Natural killer cell (primary cell): ENCODE measurements at places on chromosomes 1 and 21.
A peak's percentile ranks its signal among the peaks of the same experiment; 100 is the strongest.

DNA sequence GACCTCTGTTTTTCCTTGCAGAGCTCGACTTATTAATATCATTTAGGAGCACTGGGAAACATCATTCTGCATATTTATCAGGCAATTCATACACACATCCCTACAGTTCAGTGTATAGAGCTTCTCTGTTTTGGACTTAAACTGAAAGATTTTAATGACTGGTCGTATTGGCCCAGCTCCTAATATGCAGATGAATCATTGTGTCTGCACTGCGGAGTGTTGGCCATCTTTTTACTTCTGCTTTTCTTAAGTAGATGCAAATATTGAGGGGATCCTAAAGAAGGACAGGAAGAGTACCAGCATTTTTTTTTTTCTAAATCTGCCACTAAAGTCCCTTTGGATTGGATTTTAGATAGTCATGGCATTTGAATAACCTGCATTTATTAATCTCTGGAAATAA is 154.8 kb downstream of the BACH1 start:
- no peaks in the 10 kb centered on the region for H3K27me3 ChIP-seq
- H3K4me3 ChIP-seq: no peak overlapping the region
- no peak overlapping the region for H3K27ac ChIP-seq

DNA sequence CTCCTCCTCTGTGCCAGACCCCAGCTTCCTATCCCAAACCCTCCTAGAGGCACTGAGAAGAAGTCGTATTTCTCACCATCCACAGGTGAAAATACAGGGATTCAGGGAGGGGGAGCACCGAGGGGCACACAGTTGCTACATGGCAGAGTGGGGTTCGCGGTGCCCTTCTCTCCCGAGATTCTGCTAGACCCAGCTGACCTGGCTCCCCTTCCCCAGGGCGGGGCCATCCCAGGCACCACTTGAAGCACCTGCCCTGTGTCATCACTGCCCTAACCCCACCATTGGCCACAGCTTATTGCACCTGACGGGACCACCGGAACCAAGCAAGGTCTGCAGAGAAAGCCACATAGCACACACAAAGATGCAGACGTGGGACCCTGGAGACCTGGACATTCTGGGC is 30.5 kb downstream of the SDC3 start:
- no peaks in the 10 kb centered on the region for H3K36me3 ChIP-seq
- no peak overlapping the region for H3K27ac ChIP-seq
- H3K4me3 ChIP-seq: no peak overlapping the region
- no peak for DNase-seq

DNA sequence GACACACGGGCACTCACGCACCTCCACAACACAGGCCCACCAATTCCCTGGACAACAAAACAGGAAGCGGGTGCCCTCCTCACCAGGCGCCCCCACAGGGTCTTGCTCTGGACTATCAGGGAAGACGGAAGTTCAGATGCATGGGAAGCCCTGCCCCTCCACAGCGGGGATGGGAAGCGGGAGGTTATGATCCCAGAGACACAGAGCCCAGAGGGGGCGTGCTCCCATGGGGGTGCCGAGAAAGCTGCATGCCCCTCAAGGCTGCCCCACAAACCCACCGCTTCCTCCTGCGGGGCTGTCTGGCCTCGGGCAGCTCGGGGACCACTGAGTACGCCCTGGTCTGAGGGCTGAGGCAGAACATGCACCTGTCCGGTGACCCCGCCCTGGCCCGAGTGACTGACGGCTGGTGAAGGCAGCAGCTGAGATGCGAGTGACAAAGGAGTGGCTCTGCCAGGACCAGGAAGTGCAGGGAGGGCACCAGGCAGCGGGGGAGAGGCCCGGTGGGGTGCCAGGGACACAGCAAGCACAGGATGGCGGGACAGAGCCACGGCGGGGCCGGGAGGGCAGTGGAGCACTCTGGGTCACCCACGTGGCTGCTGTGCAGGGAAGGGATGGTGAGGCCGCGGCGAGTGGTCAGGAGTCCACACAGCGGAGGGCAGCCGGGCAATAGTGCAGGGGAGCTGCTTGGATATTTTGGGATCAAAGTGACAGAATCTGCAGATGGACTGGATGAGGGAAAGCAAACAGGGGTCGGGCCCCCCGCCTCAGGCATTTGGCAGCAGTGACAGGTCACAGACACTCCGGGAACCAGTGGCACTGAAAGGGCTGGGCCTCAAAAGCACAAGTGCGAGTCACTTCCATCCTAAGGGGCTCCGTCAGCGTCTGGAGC is 18.6 kb downstream of the NADK start:
- no peak overlapping the region for H3K4me3 ChIP-seq
- H3K36me3 ChIP-seq: peaks cover 52% of the 10 kb centered on the region
- peaks cover 26% of the 10 kb centered on the region for H3K4me1 ChIP-seq

DNA sequence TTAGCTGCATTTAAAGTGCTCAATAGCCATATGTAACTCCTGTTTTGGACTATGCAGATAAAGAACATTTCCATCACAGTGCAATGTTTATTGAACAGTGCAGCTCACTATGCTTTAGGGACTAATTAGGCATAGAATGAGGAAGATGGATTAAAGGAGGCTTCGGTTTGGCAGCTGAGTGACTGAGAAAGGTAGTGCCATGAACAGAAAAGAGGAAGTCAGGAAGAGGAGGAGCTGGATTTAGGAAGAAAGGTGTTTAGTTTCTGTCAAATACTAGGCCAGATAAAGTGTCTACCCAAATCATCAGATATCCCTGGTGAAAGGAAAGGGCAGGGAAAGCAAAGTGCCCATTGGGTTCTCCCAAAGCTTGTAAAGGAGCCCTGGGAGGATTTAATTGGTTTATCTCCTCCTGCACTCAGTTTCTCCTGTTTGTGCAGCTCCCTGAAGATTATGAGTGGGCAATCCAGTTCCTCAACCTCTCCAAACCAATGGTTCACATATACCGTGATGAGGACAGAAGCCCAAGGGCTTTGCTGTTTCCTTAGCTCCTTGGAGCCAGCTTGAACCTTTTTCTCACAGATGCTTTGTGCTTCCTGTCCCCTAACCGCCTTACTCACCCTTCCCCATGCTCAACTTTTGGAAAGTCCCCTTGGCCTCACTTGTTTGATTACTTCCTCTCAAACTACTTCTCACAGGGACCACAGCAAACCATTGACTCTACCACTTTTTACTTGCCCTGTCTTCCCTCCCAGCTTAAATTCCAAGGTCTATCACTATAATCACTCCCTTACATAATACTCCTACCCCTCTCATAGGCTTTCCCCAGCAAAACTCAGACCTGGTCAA is 3.5 kb upstream of the RAP1A start:
- peaks cover 35% of the 10 kb centered on the region for H3K4me1 ChIP-seq
- no peak overlapping the region for H3K4me3 ChIP-seq
- H3K27ac ChIP-seq: peak overlapping the region; percentile 82
- H3K27me3 ChIP-seq: no peaks in the 10 kb centered on the region
- no peaks in the 10 kb centered on the region for H3K36me3 ChIP-seq
- DNase-seq: peak; percentile 85

DNA sequence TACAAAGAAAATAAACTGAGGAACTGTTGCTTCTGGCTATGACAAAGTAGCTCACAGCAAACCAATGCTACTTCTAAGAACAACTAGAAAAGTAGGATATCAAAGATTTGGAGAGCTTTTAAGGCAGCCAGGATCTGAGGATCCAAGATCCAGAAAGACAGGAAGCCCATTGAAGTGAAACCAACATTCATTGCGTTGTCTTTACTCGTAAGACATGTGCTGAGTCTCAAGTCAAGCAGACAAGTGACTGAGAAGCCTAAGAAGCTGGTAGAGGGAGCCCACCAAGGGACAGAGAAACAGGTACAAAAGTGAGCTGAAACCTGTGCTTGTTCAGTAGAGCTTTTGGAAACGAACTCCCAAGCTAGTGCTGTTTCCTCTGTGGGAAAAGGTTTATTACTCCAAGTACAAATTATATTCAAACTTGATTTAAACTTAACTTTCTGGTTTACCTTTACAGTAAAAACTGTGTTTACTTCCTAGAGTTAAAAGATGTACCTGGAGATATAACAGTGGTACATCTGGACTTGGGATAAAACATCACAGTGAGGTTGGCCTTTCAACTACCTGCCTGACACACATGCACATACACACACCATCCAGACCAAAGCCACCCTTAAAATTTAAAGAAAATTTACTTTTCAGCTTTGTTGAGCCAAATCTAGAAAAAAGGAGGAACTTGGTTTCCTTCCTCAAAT is 41.2 kb downstream of the NME7 start:
- no peaks in the 10 kb centered on the region for H3K27me3 ChIP-seq
- no peaks in the 10 kb centered on the region for H3K36me3 ChIP-seq
- no peak overlapping the region for H3K27ac ChIP-seq
- DNase-seq: no peak
- no peaks in the 10 kb centered on the region for H3K4me1 ChIP-seq

- no peaks in the 10 kb centered on the region for H3K4me1 ChIP-seq
- H3K4me3 ChIP-seq: no peak overlapping the region
- no peaks in the 10 kb centered on the region for H3K27me3 ChIP-seq
- DNase-seq: no peak
- no peaks in the 10 kb centered on the region for H3K36me3 ChIP-seq
- H3K27ac ChIP-seq: no peak overlapping the region
Observed at GRCh38 chr1:17566892-17567291, 27.4 kb downstream of the ARHGEF10L start.

GRCh38 chr1:85617633-85618100 is 37.1 kb downstream of the CCN1 start:
- H3K4me1 ChIP-seq: no peaks in the 10 kb centered on the region
- no peaks in the 10 kb centered on the region for H3K27me3 ChIP-seq

DNA sequence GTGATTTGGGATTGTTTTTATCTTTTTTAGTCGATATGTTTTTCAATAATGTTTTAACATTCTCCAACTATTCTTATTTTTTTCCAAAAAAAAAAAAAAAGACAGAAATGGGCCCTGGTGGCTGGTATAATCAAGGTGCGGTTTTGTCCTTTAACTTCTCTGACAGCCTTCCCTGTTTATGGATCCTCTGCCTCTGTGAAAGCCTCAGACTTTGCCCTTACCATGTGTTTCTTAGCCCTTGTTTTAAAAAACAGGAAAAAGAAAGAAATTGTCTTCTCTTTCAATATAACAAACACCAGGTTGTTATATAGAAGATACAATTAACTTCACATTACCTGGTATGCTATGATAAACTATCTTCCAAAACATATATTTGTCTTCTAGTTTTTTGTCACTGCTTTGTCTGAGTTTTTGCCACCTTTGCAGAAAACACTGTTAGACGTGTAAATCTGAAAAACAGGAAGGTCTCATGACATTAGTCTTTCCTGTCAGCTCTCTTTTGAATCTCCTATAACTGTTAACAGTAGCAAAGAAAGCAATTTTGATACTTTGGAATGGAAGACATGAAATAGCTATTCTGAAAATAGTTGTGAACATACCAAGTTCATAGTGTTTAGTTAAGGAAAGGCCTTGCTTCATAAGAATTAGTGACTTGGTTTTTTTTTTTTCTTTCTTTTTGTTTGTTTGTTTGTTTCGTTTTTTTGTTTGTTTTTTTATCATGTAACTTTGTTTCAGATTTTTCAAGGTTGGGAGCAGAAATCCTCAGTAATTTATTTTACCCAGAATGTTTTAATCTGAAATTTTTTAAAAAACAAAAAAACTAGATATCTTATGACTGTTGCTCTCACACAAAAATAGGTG is 31.7 kb upstream of the CACYBP start:
- no peak for DNase-seq
- no peak overlapping the region for H3K4me3 ChIP-seq
- H3K27ac ChIP-seq: peak overlapping the region; percentile 67
- no peaks in the 10 kb centered on the region for H3K36me3 ChIP-seq
- H3K27me3 ChIP-seq: no peaks in the 10 kb centered on the region

DNA sequence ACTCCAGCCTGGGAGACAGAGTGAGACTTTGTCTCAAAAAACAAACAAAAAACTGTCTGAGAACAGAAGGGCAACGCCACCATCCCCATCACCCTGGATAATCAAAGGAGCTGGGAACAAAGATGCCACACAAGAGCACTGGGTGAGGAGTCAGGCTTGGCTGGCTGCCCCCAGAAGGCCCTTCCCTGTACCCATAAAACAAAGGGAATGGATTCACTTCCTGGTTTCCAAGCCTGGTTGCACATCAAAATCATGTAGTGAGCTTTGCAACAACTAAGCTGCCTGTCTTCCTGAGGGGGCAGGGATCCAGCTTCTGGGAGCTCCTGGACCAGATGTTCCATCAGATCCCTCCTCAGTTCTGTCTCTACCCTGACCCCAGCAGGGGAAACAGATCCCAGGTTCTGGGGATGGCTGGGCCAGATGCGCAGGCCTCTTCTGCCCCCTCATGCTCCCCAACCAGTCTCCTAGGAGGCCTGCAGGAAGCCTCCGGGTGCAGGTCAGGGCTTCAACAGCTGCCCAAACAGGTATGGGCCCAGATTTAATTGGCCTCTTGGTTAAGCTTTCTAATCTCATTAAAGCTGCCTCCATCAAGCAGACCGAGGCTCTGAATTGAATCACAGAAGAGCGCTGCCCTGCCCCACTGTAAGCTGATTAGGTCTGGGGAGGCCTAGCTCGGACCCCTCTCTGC is 97.8 kb downstream of the MRPL37 start:
- DNase-seq: no peak
- no peak overlapping the region for H3K4me3 ChIP-seq
- peaks cover 68% of the 10 kb centered on the region for H3K4me1 ChIP-seq
- H3K27ac ChIP-seq: no peak overlapping the region
- no peaks in the 10 kb centered on the region for H3K27me3 ChIP-seq
- H3K36me3 ChIP-seq: no peaks in the 10 kb centered on the region

GRCh38 chr1:1550591-1551432 is 10.4 kb upstream of the TMEM240 start:
- no peaks in the 10 kb centered on the region for H3K36me3 ChIP-seq
- no peak overlapping the region for H3K27ac ChIP-seq
- DNase-seq: no peak
- H3K4me3 ChIP-seq: no peak overlapping the region

- no peak for DNase-seq
- H3K36me3 ChIP-seq: no peaks in the 10 kb centered on the region
- H3K4me3 ChIP-seq: no peak overlapping the region
- no peaks in the 10 kb centered on the region for H3K4me1 ChIP-seq
- H3K27me3 ChIP-seq: no peaks in the 10 kb centered on the region
Observed at GRCh38 chr1:199151634-199152425, 513.0 kb downstream of the PTPRC start.

GRCh38 chr1:36963006-36963405 is 71.3 kb downstream of the GRIK3 start:
- no peaks in the 10 kb centered on the region for H3K4me1 ChIP-seq
- H3K27ac ChIP-seq: no peak overlapping the region
- no peaks in the 10 kb centered on the region for H3K27me3 ChIP-seq
- no peaks in the 10 kb centered on the region for H3K36me3 ChIP-seq
- H3K4me3 ChIP-seq: no peak overlapping the region
- DNase-seq: no peak

DNA sequence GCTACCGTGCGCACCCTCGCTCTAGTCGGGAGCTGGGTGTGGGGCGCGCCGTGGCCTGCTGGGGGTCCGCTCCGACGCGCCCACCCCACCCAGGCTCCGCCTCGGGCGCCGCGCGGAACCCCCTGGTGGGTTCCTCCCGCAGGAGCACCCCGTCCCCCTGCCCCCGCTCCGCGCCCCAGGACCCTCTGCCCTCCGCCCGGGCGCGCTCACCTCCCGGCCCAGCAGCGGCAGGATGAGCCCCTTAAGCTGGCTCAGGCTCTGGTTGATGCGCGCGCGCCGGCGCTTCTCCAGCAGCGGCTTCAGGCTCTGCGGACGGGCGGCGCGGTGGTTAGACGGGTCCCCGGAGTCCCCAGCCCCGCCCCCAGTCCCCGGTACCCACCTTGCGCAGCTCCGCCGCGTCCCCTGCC is 319 bp downstream of the HES2 start:
- H3K27ac ChIP-seq: no peak overlapping the region
- peaks cover 27% of the 10 kb centered on the region for H3K4me1 ChIP-seq
- no peak for DNase-seq
- H3K27me3 ChIP-seq: peaks cover 51% of the 10 kb centered on the region

- DNase-seq: no peak
- no peak overlapping the region for H3K27ac ChIP-seq
- H3K4me3 ChIP-seq: no peak overlapping the region
- H3K27me3 ChIP-seq: no peaks in the 10 kb centered on the region
Observed at GRCh38 chr21:35005560-35006224, 43.4 kb downstream of the RUNX1 start.
